ENCODE measurements at places on chromosomes 6 and 20.

- no peak for DNase-seq
Observed at GRCh38 chr6:14665827-14666724, 548.5 kb downstream of the CD83 start.

- no peak for DNase-seq
Observed at GRCh38 chr6:137806914-137807682, 60.0 kb upstream of the TNFAIP3 start.

DNA sequence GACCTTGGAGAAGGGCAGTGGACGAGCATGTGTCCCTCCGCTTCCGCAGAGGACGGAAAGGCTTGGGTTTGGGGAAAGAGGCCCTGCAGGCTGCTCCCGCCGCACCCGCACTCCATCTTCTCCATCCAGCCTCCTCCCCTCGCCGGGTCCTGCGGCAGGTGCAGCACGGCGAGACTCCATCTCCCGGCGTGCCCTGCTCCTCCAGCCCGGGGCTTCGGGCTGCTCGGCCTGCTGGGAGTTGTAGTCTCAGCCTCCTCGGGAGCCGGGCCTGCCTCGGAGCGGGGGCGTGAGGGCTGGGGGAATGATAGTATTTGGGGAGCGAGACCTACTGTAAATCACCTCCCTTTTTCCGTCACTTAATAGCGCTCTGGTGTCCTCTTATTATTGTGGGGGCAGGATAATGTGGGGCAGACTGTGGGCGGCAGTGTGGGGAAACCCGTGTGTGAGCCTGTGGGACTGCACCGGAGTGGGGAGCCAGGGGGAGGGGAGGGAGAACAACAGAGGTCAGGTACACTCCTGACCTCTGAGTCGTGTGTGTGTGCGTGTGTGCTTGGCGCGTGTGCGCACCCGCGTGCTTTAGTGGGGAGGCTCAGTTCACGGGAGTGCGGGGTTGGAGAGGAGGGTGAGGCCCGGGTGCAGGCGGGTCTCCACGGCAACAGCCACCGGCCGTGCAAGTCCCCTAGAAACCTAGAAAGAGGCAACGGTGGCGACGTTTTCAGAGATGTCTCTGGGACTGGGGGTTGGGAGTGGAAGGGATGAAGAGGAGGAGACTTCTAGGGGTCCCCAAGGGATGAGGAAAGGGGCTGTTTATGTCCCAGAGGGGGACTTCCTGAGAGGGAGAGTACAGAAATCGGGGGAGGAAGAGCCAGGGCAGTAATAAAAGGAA is 4.1 kb downstream of the TTBK1 start:
- DNase-seq: peak; percentile 97

GRCh38 chr6:46220352-46221221 is 49.8 kb upstream of the ENPP5 start:
- no peak for DNase-seq

- no peak for DNase-seq
Observed at GRCh38 chr6:77972334-77972733, 319.5 kb downstream of the MEI4 start.

DNA sequence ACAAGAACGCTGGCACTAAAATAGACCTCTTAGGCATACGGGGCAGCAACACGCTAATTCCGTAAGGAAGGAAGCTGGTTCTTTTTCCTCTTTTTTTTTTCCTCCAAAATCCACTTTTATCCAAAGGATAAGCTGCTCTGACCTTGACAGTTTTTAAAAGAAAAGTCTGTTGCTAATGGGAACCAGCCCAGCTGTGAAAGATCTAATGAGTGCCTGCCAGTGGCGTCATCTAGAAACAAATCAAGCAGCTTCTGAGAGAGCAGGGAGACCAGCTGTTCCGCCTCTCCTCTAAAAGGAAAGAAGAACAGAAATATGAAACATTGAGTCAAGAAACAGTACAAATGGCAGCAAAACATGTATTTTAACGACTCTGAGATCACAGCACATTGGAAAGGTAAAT is 78.6 kb downstream of the FAXC start:
- DNase-seq: no peak

- peak; percentile 63 for DNase-seq
Observed at GRCh38 chr6:159969204-159969912, 476 bp downstream of the IGF2R start.

DNA sequence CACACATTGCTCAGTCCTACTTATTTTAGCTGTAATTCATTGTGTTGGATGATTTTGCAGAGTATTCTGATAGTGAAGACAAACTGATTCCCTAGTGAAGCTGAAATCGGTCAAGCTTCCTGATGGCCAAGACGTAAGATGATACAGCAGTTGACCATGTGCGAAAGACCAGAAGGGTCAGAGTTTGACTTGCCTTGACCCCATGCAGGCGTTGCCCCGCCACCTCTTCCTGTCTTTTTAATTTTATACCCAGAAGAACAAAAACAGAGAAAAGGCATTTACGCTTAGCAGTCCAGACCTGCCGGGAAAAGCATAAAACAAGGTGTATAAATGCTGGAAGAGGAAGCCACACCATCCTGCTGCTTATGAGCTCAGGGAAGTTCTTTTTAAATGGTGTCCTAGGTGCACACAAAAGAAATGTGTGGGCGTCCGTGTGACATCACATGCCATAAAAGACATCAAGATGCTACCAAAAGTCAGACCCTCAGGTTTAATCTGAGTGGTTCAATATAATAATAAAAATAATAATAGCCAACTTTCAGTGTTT is 32.2 kb downstream of the TSHZ2 start:
- no peak for DNase-seq

- no peak for DNase-seq
Observed at GRCh38 chr6:31558631-31559500, 11.5 kb downstream of the NFKBIL1 start.

DNA sequence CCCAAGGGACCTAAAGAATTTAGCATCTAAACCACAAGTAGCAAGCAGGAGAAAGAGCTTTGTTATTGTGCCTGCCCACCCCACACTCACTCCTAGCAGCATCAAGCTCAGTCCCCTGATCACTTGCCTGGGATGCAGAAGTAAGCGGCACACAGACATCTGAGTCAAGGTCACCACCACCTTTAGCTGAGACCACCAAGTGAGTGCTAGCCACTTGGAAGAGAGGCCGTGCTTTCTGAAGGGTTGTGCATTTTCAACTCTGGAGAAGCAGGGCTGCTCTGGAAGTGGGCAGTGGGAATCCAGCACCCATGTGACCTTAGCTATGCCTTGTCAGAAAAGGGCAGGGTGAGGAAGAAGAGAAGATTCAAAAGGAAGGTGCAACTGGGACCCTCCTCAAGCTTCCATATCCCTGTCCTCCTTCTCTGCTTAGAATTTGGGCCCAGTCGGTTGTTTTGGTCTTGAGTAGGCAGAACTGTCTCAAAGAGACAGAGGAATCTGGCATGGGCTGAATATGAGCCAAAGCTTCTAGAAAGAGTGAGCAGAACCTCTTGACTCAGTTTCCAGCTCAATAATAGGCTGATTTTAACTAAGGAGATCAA is 6.2 kb downstream of the NR2E1 start:
- no peak for DNase-seq

DNA sequence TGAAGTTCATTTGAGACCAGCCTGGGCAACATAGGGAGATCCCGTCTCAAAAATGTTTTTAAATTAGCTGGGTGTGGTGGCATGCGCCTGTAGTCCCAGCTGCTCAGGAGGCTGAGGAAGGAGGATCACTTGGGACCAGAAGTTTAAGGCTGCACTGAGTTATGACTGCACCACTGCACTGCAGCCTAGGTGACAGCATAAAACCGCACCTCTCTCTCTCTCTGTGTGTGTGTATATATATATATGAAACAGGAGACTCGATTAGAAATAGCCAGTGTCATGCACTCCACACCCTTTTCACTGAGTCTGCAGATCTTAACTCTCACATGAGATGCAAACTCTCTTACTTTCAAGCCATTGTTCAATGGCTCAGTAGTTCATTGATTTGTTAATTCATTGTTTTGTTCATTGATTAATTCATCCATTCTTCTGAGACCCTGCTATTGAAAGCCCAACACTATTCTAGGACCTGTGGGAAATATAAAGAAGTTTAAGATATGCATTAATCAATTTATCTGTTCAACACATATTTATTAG is 52.4 kb upstream of the MRPS10 start:
- DNase-seq: no peak

DNA sequence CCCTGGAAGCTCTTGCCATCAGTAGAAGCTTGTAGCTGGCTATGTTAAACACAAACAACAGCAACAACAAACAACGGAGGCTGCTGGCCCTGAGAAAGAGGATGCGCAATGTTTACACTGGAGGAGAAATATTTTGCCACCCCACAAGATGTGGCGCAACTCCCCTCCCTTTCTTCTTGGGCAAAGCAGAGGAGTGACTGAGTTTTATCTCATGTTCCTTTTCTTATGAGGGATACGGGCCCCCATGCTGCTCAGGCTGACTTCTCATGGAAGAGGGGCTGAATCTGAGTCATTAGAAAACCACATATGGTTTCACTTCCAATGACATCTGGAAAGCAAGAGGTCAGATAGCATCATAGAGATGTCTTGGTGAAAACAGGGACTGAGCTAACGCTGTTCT is 75.9 kb upstream of the HDDC2 start:
- no peak for DNase-seq

- DNase-seq: no peak
Observed at GRCh38 chr6:158369241-158369640, 57.0 kb downstream of the TULP4 start.

DNA sequence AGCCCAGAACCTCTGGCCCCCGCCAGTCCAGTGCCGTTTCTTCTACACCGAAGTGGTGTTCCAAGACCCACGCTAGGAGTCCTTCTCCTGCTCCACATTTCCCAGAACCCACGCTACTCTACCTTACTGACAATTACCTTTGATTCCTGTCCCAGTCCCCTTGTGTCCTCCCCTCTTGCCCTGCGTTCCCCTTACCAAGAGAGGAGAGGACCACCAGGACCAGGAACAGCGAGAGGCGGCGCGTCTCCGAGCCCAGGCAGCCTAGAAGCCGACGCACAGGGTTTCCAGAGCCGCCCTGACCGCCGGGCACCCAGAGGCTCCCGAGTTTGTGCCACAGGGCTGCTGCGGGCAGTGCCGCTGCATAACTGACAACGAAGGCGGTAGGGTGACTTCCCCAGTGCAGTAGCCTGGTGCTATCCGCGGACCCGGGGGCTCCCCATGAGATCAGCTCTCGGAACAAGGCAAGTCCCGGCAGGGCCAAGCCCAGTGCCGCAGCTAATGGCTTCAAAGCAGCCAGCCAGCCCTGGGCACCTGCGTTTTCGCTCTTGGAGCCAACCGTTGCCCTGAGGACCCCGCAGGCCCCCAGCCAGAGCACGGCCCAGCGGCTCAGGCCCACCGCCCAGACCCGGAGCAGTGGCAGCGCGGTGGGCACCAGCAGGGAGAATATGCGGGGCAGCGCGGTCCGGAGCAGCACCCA is 512 bp downstream of the TAP1 start:
- DNase-seq: peak; percentile 56

DNA sequence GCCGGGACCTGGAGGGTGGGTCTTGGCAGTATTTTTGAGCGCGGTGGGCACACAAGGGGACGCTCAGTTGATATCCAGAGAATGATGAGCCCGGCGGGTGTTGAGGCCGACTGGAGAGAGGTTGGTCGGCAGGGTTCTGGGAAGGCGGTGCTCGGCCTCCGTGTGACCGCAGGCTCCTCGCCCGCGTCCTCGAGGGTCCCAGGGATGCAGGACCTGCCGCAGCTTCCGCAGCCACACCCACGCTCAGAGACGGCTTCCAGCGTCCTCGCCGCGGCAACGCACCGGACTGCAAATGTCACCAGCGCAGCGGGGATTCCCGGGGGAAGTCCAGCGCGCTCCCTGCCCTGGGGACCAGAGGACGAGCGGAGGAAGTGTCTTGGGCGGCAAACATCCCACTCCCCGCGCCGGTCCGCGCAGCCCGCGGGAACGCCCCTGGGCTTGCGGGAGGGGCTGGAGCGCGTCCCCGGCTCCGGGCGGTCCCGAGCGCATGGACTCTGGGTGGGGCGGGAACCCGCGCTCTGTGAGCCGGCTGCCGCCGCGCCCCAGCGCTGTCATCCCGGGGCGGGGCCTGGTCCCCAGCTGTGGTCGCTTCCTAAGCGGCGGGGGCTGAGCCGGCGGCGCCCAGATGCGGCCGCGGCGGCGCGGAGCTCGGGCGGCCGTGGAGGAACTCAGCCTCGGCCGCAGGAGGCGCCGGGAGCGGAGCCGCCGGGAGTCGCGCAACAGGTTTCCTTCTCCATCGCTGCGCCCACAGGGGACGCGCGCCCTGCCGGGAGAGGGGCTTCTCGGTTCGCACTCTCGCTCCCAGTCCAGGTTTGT is at the start of gene STX11:
STX11 (plus strand) TSS at position 624 of the 816 bp plus-strand sequence. CDS start 36,111 bp downstream, outside the sequence.
- DNase-seq: peak; percentile 74

DNA sequence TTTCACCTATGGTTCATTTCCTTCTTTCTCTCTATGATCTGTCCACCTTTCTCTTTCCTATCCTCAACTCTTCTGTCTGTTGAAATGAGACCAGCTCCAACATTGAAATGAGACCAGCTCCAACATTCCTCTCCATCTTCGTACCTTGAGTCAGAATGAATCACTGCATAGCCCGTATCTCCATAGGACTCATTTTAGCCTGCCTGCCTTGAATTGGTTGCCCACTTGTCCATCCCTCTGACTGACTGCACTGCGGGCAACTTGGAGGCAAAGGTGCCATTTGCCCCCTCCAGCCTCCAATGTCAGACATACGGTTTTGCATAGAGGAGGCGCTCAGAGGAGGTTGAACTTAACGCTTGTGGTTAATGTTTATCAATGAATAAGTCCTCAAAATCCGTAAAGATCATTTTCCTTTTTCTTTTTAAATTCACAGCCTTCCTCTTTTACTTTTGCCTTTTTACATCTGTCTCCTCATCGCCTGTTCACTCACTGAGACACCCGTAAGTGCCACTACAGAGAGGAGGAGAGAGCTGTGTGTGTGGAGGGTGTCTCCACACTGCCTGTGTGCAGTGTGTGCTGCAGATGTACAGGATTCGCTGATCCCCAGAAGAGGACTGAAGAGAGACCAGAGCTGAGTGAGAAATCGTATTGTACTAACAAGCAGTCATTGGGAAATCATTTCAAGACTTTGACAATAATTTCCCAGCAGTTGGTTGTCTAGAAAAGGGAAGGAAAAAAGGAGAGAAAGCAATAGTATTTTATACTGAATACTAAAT is 579.6 kb upstream of the MAP3K7 start:
- DNase-seq: no peak

- DNase-seq: no peak
Observed at GRCh38 chr20:47929368-47930115, 144.3 kb upstream of the SULF2 start.

- no peak for DNase-seq
Observed at GRCh38 chr6:124356811-124357210, 553.1 kb downstream of the NKAIN2 start.

- no peak for DNase-seq
Observed at GRCh38 chr6:123022975-123023374, 26.9 kb downstream of the CLVS2 start.

GRCh38 chr6:157335829-157336228 is 12.5 kb upstream of the TMEM242 start:
- peak; percentile 38 for DNase-seq

GRCh38 chr6:4914420-4915159 is 89.2 kb downstream of the RPP40 start:
- DNase-seq: no peak

DNA sequence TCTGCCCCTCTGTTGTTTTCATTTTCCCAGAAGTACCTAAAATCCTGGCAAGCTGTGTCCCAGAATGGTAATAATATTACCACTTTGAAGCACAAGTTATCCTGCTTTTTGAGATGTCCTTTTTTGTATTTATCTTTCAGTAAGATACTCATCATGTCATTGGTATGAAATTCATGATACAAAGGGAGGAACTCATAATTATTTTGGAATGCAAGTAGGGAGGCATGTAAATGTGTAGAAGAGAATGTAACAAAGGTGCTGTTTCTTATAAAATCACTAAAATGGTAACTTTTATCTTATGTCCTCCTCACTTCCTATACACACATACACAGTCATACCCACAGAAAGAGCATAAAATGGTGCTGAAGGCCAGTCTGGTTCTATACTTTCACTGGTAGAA is 109.9 kb downstream of the CD2AP start:
- no peak for DNase-seq

GRCh38 chr6:43779852-43780236 is 9.8 kb downstream of the VEGFA start:
- no peak for DNase-seq
